Stimulated activated CD8-positive, alpha-beta memory T cell treated with anti-CD3 and anti-CD28 coated beads, Interleukin-15, amount 100 ng/mL, for 1 hour (primary cell): ENCODE measurements at places on chromosomes 5 and 9.

DNA sequence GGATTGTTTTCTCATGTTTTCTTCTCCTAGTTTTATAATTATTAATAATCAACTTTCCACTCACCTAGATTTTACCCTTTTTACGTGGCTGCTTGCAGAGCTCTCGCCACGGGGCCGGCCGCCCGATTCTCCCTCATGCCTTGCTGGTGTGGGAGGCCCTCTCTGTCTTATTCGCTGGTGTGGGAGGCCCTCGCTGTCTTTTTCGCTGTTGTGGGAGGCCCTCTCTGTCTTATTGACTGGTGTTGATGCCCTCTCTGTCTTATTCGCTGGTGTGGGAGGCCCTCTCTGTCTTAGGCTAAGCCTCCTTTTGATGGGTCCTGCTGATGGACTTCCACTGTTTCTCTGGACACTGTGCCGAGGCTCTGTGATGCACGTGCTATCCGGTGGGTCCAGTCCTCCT is 161.3 kb upstream of the IRX2 start:
- no peak for DNase-seq

GRCh38 chr5:93192087-93192486 is 388.9 kb downstream of the NR2F1-AS1 start:
- no peak for DNase-seq

DNA sequence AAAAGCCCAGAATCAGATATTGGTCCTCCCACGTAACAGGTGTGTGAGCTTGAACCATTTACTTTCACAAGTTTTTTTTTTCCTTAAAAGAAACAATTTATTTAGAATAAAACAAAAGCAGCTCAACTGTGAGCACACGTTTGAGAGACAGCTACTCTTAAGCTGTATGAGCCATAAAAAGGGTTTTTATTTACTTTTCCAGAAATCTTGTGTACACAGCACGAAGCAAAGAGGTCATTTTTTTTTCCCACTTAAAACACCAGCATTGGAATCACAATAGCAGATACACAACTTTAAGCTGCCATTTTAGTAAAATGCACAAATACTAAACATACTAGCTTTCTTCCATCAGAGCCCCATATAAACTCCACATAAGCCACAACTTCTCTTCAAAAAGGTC is 44.6 kb downstream of the JAKMIP2 start:
- DNase-seq = no peak

- no peak for DNase-seq
Observed at GRCh38 chr9:33782395-33783152, 12.8 kb upstream of the PRSS3 start.

DNA sequence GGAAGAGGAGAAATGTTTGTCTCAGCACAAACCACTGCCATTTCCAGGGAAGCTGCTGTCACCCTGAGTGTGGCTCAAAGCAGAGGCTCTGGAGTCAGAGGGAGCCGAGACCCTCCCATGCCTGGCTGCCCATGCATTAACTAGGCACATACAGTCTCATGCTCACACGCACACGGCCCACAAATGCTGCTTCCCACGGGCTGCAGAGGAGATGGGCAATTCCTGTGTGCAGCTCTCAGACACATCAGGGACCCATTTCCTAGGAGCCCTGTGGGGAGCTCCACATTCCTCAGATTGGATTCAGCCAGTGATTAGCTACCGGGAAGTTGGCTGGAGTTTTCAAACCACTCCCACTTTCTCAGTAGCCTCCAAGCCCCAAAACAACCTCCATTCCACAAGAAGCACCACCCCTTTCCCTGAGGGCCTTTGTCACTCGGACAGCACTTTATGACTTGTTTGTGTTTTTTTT is 9.1 kb upstream of the PTGES start:
- DNase-seq = no peak

DNA sequence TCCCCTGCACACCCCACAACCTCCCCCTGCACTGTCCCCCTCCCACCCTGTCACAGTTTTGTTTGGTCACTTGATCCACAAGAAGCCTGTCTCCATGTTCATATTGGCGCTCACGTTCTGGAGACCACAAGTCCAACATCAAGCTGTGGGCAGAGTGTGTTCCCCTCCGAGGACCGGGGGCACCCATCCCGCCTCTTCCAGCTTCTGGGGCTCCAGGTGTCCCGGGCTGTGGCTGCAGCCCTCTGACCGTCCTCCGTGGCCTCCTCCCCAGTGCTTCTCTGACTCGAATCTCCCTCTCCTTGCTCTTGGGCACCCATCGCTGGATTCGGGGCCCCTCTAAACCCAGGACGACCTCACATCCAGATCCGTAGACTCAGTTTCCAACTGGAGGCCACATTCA is 49.2 kb downstream of the PLEKHG4B start:
- no peak for DNase-seq

GRCh38 chr5:77707791-77708190 is 68.3 kb downstream of the TBCA start:
- DNase-seq = no peak

GRCh38 chr5:126544087-126544740 is 50.8 kb downstream of the ALDH7A1 start:
- DNase-seq = peak; percentile 1

DNA sequence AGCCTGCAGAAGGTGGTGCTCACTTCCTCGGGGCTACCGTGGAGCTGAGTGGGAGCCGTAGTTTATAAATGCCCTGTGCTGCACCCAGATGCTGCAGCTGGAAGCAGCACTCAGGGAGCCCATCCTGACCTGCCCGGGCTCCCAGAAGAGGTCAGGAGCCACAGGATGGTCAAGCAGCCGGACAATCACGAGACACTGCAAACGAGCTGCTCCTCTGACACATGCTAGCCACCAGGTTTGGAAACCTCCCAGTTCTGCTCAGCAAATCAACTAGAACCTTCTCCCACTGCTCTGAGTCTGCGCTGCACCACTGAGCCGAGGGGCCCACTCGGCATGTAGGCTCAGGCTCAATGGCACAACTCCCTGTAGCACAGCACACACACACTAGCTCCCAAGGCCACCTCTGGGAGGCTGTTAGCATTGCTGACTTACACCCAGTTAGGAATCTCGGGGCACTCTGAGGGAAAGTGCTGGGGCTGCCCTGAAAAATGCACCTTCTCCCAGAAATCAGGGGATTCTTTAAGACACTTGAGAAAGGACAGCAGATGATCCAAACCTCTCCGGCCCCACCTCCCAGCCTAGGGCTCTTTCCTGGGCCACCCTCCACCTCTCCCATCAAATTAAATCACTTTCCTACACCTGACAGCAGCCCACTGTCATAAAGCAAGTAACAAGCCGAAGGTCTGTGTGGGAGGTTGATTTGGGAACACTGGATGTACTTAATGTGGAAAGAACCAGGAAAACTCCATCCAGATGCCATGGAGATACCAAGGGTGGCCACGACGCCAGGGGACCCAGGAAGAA is 59.1 kb downstream of the PSMB7 start:
- no peak for DNase-seq

GRCh38 chr5:33184367-33184766 is 256.4 kb upstream of the TARS1 start:
- DNase-seq = no peak
